AG08396 (cell line): ENCODE measurements at places on chromosomes 2 and 18.

DNA sequence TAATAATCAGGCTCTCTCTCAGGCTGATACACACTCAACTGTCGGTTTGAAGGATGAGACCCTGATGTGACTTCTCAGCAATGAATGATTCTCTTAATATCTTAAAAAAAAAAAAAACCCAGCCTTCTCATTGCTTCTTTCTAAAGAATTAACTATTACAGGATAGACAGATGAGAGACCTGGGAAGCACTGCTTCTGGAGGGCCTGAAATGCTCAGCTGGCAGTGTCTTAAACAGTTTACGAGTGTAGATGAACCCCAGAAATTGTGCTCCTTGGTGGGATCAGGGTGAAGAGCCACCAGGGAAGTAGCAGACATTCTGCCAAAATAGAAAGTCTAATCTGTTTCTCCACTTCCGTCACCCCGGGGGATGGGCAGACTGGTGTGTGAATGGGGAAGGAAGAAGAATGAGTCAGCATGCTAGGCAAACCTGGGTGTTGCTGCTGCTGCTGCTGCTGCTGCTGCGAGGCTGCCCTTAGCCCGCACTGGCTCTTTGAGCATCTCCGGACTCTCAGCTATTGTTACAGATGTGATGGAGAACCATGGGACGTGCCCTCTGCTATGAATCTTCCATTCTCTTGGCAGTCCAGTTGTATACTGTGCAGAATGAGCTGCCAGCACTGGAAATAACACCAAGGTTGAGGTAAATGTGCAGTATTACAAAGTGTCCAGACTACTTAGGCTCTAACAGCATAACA, 158.4 kb downstream of the SETBP1 start:
- peak; percentile 57 for DNase-seq

DNA sequence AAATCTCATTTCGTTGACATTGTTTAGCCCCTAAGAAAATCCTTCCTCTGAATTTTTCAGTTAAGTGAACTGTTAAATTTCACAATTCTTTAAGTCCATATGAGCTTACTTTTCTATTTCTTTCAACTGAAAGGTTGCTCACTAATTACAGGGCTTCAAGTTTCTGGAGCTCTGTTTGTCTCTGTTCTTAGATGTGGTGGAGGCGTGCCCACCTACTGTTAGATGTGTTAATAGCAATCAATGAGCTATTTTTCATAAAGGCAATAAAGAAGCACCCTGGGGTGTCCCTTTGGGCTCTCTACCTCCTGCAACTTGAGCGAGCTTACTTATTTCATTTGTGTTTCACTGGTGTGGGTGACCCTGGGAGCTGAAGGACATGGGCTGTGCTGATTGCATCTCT, 25.0 kb downstream of the CREG2 start:
- DNase-seq = no peak

- DNase-seq = no peak
Measured at GRCh38 chr2:36359067-36359466, 3.5 kb downstream of the CRIM1 start.

GRCh38 chr2:123040506-123040905, 984.6 kb upstream of the CNTNAP5 start:
- no peak for DNase-seq

DNA sequence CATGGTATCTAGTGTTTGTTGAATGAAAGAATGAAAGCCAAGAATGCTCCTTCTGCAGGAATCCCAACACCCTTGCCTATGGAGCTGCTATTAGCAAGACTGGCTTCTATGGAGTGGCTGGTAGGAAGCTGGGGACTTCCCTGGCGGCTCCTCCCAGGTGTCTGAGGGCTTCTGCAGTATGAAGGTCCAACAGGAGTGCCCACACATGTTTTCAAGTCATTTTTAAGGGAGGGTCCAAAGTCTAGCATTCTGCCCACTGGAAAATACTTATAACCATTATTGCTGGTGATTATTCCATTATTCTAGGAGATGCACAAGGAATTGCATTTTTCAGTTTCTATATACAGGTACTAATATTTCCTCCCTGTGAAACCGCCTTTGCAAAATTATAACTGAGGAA, 21.9 kb upstream of the NPC1 start:
- no peak for DNase-seq

DNA sequence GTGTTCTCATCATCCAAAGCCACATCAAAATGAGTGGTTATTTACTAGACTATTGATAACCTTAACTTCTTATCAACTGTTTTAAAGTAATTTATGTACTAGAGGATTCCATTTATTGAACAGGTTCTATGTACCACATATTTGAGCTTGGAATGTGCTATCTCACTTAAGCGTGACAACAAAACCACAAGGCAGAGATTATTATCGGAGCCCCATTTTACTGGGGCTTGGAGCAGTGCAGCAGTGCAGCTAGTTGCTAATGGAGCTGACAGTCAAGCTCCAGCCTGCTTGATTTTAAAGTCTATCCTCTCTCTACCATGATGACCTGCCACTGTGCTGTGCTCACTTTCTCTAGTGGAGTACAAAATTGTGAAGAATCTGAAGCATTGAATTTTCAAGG, 24.6 kb downstream of the GCG start:
- no peak for DNase-seq

DNA sequence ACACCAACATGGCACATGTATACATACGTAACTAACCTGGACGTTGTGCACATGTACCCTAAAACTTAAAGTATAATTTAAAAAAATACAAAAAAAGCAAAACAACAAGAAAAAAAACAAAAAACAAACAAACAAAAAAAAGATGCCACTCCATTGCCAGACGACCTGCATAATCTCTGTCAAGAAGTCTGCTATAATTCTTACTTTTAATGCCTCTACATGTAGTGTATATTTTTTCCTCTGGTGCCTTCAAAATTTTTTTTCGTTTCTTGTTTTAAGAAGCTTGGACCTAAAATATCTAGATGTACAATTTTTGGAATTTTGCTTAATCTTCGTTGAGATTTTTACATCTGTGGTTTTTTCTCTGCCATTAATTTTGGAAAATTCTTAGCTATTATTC, 235.6 kb upstream of the ZNF521 start:
- no peak for DNase-seq

- DNase-seq = no peak
Measured at GRCh38 chr2:236657215-236657614, 87.6 kb downstream of the ACKR3 start.

DNA sequence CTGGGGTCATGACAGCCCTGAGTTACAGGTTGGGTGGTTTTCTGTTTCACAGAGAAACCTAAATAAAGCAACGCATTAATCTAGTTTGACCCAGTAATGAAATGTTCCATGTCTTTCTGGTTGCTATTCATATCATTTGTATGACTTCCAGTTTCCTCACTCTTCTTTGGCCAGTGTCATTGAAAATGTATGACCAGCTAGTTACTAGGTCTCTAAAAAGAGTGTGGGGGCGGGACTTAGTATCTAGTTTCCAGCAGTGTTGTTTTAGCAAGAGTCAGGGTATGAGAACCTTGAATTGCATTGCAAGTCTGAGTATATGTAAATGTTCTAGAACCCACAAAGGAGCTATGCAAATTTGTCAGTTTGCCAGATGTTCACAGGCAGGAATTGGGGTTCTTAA, 47.7 kb downstream of the SLC9A2 start:
- no peak for DNase-seq

DNA sequence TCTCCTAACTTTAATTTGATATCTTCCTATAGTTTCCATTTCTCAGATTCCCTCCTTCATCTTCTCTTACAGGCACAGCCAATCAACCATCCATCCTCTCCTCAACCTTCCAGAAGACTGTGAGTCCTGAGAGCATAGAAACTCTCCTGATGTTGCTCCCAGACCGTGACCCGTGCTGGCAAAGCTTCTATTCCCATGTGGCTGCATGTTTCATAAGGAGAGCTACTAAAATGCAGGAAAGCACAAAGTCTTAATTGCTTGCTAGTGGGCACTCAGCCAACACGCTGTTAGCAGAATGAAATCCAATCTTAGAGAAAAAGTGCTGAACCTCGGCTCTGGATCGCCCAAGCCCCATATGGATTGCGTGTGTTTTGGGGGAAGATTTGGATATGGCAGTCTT, 1244.7 kb upstream of the ZEB2 start:
- DNase-seq = no peak

- no peak for DNase-seq
Measured at GRCh38 chr2:237650455-237650850, 23.1 kb downstream of the LRRFIP1 start.

DNA sequence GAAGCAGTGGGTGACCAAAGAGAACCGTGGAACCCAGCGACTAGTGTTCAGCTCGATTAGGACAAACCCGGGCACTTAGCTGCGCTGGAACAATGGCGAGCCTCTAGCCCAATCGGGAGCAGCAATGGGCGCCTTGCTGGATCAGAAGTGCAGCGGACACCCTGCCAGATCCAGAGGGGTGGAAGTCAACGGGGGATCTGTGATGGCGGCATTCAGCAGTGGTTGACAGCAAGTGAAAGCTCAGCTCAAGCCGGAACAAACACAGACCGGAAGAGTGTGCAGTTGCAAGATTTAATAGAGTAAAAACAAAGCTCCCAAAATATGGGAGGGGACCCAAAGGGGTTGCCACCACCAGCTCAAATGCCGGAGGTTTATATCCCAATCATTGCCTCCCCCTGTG, 478.7 kb upstream of the REG3G start:
- DNase-seq = no peak

- DNase-seq = peak; percentile 5
Measured at GRCh38 chr2:195706161-195706900, 49.3 kb downstream of the SLC39A10 start.

GRCh38 chr2:16256601-16257321, 316.4 kb downstream of the MYCN start:
- DNase-seq = no peak
